Hepatocyte (in vitro differentiated cells): ENCODE measurements at places on chromosomes 12 and 14.

DNA sequence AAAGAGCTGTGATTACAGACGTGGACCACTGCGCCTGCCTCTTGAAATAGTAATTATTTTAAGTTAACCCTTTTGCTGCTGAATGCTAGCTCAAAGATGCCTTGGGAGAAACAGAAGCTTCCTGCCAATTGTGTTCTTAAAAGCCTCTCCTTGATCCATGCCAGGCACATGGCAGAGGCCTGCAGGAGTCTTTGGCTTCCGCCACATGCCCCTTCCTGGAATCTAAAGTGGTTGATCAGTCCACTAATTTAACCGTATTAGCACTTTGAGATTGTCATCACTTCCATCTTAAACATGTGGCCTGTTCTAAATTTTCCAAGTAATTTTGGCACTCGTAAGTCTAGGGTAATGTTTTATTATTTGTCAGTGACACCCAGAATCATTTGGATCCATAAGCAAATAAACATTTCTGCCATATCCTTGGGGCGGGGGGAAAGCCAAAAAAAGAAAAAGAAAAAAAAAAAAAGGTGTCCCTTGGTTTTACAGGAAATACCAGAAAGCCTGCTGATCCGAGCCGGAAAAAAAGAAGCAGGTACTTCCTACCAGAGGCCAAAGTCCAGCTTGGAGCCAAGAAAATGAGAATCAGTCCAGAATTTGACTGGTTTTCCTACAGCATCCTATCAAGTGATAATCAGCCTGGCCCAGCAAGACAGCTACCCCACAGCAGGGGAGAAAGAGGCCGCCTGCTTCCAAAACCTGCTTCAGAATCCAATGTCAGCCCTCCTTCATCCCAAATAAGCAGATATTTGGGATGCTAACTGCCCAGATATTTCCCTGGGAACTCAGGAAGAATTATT lies 104.8 kb downstream of the KCNK10 start:
- DNase-seq: no peak

DNA sequence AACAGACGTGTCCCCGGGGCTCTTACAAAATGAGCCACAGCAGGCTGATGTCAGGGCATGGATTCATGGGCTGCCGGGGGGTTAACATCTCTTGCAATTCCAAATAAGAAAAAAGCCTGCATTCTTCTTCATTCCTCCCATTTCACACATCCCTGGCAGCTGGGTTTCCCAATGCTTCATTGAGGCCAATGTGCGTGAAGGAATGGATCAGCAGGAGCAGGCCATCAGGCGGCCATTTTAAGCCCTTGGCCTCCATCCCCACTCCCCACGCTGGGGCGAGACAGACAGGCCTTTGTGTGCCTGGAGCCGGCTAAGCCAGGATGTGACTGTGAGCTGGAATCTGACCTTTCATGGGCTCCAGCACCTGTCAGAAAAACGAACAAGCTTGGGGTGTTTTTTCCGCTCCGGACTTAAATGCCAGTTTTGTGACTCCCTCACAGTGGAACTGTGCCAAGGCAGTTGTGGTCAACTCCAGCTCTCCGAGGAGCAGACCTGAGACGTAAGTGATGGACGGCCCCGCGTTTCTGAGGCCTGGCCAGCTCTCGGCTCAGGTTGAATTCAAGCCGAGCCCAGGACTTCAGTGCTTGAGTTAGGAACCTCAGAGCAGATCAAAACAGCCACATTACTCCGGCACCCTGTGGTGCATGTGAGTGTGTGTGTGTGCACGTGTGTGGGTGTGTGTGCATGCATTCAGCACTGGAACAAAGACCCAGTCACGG lies 133.1 kb downstream of the TMEM30B start:
- no peak for DNase-seq

- no peak for DNase-seq
Measured at GRCh38 chr12:97681612-97682504, 219.3 kb downstream of the RMST start.

DNA sequence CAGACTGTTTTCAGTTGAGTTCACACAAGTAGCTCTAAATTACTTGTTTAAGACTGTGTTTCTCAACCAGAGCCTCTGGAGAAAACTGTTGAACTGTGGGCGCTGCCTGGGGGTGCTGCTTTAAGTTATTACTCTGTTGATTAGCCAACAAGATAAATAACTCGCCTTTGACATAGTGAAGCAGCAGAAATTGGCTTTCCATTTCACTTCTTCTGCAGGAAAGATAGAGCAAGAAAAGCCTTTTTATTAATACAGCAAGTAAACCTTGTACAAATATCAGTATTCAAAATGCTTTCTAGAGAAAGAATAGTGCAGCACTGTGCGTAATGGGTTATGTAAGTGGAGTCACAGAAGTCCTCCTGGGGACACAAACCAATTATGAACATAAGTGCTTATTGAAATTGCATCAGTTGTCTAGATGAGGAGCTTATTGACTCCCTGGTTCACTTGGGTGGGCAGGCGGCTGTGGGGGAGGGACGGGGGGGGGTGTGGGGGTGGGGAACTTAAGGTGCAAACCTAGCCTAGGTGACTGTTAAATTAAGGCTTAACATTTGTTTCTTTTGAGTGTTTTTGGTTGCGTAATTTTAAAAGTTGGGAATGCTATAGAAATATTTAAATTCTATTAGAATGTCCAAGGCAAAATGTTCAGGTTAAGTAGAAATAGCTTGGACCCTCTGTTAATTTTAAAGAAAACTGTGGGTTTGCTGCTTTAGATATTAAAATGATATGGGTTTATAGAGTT lies 6.3 kb downstream of the FRS2 start:
- no peak for DNase-seq

DNA sequence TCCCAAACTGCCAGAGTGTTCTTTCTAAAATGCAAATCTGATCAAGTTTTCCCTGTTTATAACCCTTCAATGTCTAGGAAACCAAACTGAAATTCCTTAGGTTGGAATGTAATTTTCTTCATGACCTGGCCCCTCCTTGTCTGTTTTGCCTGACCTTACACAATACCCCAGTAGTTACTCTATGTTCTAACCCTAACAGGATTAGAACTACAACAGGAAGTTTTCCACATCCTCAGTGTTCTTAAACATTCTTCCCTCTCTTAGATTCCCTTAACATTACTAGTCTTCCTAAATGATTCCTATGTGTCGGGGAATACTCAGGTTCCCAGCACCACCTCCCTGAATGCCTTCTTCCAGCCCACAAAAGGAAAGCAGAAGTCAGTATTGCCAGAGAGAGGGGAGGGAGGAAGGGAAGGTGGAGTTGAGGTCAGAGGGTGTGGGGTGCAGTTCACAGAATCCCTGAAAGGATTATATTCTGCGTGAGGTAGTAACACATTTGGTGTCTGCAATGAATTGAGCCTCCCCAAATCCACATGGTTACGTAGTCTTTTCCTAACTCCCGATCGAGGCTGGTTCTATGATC lies 72.6 kb downstream of the BBS10 start:
- no peak for DNase-seq

GRCh38 chr14:102262929-102263462 lies 42.0 kb downstream of the MOK start:
- DNase-seq: no peak

DNA sequence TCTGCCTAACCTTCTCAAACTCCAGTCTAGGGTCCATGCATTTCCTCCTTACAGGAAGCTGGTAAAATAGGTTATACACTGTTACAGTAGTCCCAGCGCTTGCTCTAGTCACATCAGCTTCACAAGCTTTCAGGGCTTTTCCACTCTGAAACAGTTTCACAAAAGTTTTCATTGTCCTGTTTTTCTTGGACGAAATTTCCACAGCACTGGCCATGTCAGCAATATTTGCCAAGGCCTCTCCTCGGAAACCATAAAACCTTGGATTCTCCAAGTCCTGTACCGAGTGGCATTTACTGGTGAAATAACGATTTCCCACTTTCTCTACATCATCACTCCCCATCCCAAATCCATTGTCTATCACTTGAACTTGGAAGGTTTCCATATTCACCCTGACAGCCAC lies 2.1 kb downstream of the MLH3 start:
- DNase-seq: no peak

DNA sequence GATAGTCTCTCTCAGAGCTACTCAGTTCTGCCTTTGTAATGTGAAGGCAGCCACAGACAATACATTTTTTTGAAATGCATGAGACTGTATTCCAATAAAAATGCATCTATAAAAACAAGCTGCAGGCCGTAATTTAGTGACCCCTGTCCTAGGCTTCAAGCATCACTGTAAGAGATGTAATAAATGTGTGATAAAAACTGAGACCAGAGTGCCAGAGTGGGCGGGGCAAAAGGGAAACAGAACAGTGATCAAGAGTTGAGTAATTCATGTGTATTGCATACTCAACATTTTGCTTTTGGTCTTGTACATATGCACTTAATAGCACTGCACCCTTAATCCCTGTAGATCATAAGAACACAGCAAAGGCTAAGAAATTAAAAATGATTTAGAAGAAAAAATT lies 743.5 kb downstream of the DIO2 start:
- peak; percentile 40 for DNase-seq

DNA sequence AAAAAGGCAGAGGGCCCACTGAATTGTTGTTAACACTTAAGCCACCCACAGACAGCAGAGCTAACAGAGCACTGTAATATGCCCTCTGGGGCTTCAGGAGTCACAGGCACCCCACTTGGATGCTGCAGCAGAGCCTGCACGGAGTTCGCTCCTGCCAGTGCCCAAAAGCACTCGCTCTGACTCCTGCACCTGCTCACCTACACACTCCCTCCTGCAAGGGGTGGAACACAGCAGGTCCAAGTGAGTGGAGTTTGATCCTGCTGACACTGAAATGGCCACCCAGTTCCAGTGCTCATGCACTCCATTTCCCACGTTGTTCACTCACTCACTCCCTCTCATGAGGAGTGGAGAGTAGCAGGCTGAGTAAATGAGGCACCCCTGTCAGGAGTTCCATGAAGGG lies 68.8 kb downstream of the OSBPL8 start:
- no peak for DNase-seq

DNA sequence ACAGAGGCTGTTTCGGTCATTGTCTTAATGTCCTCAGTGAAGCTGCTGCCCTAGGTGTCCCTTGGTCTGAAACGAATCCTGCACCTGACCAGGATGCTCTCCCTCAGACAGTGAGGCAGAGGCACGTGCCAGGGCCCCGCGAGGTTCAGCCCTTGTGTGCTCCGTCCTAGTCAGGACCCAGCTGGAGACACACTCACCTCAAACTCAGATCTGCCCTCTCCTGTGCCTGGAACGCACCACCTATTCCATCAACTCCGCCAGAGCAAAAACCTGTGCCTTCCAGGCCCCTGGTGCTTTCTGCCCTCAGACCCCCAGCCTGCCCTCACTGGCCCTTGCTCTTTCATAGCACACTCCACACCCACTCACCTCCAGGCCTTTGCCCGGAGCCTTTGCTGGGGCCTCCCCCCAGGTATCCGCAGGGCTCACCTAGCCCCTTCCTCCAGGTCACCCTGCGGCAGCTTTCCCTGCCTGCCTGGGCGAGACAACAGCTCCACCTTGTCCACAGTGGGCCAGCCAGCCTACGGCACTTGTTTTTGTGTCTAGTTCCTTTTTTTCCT lies 150.6 kb downstream of the BCL11B start:
- DNase-seq: no peak

DNA sequence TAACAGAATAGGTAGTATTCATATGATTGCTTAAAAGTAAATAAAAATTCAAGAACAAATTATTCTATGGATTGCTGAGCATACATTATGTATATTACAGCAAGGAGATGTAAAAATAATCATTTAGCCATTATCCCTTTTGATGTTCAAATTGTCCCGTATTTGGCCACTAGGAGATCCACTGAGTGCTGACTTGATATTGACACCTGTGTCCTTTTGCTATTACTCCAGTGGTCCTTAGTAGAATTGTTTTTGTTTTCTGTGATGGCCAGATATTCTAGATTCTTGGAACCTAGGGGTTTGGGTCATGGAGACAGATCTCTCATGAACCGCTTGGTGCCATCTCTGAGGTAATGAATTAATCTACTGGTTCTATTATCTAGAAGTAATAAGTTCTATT lies 16.8 kb downstream of the ERO1A start:
- DNase-seq: no peak

DNA sequence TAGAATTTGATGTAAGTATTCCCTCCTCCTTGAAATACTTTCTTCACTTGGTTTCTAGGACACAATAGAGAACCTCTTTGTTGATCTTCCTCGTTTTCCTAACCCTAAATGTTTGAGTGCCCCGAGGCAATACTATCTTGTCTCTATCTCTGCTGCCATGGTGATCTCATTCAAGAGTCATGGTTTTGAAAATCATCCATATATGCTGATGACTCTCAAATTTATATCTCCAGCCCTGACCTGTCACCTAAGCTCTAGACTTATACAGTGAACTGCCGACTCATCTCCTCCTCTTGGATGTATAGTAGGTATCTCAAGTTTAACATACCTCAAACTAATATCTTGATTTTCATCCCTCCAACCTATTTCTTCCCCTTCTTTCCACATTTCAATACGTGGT lies 71.4 kb downstream of the RIC8B start:
- DNase-seq: no peak

DNA sequence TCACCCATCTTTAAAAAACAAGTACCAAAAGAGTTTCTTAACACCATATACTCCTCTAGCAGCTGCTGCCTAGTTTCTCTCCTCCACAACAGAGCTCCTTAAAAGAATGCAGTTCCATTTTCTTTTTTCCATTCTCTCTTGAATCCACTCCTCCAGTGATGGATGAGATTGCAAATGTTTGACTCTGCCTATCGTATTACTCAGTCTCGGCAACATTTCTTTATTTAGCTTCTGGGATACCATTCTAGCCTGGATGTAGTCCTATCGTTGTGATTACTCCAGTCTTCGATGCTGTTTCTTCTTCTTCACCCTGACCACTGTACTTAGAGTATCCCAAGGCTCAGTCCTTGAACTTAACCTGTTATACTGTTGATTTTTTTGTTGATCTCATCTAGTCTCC lies 30.8 kb downstream of the CAND1 start:
- DNase-seq: no peak

DNA sequence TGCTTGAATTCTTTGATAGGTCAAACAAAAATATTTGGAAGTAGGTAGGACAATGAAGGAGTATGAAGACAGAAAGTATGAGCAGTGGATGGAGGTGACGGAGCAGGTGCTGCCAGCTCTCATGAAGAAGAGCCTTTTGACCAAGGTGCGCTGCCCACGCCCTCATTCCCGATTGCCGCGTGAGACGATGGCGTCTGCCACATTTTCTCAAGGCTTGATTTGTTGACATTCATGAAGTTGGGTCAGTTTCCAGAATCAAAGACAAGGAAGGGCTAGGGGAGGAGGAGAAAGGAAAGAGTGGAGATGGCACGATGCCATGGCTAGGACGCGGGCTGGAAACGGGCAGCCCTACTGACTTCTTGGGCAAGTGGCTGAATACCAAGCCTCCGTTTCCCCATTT lies 37.1 kb downstream of the DNAH10 start:
- no peak for DNase-seq

GRCh38 chr12:13171921-13172859 lies 24.3 kb upstream of the EMP1 start:
- DNase-seq: peak; percentile 83

DNA sequence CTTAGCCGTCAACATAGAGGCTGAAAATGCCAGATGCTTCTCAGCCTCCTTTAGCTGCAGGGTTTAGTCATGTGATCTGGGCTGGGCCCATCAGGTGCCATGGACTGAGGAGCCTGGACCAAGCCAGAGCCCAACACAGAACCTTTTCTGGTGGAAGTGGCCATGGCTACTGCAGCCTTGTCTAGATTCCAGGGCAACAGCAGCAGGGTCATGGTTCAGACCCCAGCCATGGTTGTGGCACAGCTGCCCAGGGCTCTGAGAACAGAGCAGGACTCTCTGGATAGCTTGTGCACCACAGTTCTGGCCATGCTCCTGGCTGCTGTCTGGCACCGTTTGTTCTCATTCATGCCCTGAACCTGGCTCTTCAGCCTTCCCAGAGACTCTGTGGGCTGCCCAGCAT lies 47.0 kb upstream of the PTGR2 start:
- DNase-seq: no peak
